ENCODE measurements at places on chromosomes 2 and 18.

GRCh38 chr18:48222118-48222517 is 187.1 kb downstream of the ZBTB7C start:
- DNase-seq: peak; percentile 15

- DNase-seq: no peak
Measured at GRCh38 chr18:40109252-40110049, 1845.6 kb upstream of the PIK3C3 start.

DNA sequence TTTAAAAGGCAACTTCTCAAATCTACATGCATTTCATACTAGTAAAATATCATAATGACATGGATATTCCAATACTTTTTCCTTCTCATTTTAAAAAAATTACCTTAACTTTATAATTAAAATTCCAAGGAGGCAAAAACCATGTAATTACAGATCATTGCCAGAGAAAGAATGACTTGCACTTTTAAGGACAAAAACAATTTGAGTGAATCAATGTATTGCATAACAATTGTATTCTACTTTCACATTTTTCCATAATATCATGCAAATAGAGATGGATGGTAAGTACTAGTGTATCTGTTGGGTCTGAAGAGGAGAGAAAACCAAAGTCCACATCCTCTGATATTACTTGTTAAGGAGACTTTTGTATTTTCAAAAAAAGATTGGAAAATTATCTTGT is 89.5 kb upstream of the NCK2 start:
- DNase-seq: no peak

- DNase-seq: no peak
Measured at GRCh38 chr18:76967721-76968472, 145.5 kb downstream of the ZNF236 start.

All from ELR (cell line).